GDM1 (cell line): ENCODE measurements at places on chromosomes 7 and 10.

GRCh38 chr7:25503306-25503705 is 275.0 kb upstream of the NPVF start:
- no peak for DNase-seq

DNA sequence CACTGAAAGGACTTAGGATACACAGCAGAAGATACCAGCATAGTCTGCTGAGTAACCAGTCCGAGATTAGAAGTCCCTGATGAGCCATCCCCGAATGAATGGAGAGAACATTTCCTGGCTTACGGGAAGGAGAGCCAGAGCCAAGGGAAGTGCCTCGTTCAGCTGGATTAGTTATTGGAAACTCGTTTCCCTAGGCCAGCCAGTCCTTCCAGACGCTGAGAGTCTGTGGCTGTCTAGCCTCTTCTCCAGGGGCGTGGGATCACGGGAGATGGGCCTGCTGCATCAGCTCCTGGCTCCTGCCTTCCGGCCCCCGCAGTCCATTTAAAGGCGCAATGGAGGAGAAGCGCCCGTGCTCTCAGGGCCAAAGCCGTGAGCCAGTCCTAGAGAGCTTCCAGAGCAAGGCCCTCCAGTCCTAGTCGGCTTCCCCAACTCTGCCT is 712.8 kb downstream of the PARD3 start:
- DNase-seq: no peak

DNA sequence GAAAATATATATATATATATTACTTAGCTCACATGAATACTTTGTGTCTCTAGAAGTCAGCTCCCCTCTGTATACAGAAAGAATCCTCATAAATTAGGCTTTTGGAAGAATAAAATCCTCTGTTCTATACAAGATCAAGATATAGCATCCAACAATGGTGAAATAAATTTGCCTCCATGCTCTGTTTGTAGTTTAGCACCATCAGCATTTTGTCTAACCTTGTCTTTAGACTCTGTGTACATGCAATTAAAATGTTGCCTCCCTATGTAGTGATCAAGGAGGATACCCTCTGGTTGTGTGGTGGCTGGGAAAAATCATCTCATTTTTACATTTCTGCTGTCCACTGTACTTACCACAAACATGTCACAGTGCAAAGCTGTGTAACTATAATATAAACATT is 189.7 kb downstream of the C7orf25 start:
- no peak for DNase-seq

GRCh38 chr10:132532749-132533560 is 4.6 kb upstream of the INPP5A start:
- DNase-seq: no peak

GRCh38 chr7:137731436-137731835 is 115.3 kb downstream of the DGKI start:
- no peak for DNase-seq

DNA sequence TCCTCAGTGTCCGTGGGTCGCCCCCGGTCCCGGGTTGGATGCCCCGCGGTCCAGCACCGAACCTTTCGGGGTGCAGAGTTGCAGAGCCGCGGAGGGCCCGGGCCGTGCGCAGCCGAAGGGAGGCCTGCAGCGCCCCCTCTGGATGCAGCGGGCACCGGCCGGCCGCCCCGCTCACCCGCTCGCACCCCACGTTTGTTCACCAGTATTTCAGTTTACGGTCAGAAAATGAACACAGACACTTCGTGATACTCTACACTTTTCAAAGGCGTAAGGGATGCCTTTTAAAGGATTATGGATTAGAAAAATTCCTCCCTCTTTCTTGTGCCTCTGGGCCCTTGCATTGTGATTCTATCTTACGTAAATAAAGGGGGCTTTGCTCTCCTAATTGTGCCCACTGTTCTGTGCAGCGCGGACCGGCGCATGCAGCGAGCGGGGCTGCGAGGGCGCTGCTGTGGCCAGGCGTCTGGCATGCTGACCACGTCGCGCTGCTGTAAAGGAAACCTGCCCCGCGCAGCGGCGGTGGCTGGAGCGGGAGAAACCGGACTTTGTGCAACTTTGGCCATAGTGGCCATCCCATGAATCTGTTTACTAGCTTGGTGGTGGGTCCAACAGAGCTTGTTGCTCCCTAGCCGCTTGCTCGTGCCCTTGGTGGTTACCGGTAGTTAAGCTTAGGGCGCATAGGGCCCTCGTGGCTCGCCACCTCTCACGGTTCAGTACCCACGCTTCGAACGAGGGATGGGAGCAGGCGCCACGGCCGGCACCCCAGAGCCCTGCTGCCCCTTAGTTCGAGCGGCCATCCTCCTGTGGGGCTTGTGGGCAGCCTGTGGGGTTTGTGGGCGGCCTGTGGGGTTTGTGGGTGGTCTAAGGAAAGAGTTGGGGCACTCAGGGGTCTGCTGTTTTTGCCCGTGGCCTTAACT is 739 bp upstream of the MEST start:
- DNase-seq: no peak

- DNase-seq: no peak
Observed at GRCh38 chr7:109003742-109004141, 434.1 kb downstream of the DNAJB9 start.

GRCh38 chr10:119550827-119551226 is 8.3 kb upstream of the RGS10 start:
- no peak for DNase-seq

DNA sequence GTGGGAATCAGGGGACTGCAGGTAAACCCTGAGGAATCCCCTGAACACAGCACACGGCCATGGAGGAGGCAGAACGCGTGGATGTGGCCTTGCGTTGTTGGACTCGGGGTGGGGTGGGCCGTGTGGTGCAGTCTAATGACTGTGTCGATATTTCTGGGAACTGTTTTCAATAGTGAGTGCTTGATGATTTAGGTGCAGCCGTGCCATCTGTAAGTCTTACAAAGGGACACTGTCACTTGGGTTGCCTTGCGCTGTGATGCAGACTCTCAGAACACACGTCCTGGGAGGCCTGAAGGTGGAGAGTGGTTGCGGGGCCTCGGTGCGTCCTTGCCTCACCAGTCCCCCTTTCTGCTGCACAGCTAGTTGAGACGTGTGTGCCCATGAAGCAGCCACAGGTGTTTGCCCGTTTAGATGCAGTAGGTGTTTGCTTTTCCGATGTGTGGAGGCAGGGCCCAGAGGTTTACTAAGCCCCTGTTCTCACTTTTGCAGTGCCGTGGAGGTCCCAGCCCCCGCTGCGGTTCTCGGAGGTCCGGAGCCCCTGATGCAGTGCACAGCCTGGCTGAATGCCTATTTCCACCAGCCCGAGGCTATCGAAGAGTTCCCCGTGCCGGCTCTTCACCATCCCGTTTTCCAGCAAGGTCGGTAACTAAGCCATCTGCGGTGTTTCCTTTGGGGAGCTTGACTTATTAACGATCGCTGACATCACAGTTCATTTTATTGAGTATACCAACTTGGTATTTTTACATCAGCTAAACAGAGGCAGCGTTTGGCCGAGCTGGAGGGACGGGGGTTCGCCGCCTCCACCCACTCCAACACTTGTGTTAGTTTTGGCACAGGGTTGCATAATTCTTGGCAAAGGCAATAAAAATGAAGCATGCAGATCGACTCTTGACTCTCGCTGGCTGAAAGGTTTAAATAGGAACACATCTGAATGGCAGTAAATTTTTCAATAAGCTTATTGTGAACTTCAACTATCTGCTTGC is 240.7 kb downstream of the MGMT start:
- no peak for DNase-seq

DNA sequence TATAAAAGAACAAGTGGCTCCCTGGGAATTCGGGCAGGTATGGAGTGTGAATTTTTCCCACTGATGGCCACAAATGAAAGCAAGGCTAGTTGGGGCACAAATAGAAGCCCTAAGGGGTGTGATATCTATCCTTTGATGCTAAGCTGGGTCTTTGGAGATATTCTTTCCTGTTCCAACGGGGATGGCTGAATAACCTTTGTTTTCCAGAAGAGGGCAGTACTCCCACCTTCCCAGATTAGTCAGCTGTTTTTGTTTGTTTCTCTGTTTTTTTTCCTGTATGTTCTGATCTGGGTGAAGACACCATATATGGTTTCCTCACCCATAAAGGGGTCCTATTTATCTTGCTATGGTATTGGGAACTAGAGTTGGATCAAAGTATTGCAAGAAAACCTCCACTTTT is 947.7 kb upstream of the SORCS1 start:
- DNase-seq: no peak

DNA sequence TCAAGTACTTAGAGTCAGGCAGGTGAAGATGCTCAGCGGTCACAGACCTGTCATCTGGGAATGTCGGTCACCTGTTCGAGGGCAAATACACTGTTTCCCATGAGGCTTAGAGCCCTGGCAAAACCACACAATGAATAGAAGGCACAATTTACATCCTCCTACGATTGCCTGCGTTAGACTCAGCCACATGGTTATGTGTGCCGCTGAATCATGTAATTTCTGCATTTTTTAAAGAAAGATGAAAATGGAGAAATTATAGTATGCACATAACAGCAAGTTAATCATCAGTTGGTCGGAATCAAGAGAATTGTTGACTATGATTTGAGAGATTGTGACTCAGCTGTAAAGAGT is 158.2 kb downstream of the ADARB2 start:
- no peak for DNase-seq

DNA sequence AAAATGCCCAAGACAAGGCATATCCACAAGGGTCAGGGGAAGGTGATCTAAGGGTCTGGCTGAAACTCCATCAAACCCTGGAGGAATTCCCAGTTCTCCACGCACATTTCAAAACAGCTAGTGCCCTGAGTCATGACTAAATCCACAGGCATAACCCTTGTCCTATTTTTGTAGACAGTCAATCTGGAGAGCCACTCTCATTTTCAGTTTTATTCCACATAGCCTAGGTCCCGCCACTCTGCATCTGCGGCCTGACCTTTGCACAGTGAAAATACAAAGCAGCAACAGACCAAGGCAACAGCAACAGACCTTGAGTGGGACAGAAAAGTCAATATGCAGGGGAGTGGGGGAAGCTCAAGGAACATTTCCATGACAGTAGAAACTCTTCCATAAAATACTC is 201.4 kb upstream of the NPVF start:
- DNase-seq: no peak

- no peak for DNase-seq
Observed at GRCh38 chr7:12814828-12815227, 127.4 kb downstream of the ARL4A start.

GRCh38 chr10:5933909-5934546 is 43.3 kb downstream of the IL15RA start:
- no peak for DNase-seq

DNA sequence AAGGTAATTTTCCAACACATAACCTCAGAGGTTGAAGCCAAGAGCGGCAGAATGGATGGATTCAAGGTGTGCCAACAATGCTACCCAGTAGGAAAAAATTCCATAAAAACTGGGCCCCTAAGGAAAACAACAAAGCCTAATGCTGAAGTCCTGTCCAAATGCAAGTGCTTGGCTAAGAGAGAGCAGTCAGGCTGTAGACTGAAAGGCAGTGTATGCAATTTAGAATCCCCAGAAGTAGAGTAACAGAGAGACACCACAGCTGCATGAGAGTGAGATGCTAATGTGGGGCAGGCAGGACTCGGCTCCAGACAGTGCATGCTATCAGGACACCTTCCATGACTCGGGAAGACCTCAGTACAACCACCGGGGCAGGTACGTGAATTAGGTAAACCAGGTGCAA is 124.5 kb downstream of the ZFAND4 start:
- no peak for DNase-seq
